ENCODE measurements at places on chromosomes 13 and 19.

DNA sequence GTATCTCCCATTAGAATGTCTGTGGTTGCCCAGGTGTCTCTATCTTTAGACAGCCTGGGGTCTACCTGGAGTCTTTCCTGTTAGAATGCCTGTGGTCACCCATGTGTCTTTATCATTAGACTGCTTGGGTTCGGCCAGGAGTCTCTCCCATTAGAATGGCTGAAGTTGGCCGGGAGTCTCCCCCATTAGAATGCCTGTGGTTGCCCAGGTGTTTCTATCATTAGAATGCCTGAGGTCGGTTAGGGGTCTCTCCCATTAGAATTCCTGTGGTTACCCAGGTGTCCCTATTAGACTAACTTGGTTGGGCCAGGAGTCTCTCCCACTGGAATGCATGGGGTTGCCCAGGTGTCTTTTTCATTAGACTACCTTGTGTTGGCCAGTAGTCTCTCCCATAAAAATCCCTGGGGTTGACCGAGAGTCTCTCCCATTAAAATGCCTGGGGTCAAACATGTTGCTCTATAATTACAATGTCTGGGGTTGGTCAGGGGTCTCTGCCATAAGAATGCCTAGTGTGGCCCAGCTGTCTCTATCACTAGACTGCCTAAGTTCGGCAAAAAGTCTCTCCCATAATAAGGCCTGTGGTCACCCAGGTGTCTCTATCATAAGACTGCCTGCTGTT is 1448.7 kb downstream of the UQCRFS1 start:
- no peak for DNase-seq

GRCh38 chr19:6971366-6971765 is 49.9 kb downstream of the MBD3L2B start:
- no peak for DNase-seq

DNA sequence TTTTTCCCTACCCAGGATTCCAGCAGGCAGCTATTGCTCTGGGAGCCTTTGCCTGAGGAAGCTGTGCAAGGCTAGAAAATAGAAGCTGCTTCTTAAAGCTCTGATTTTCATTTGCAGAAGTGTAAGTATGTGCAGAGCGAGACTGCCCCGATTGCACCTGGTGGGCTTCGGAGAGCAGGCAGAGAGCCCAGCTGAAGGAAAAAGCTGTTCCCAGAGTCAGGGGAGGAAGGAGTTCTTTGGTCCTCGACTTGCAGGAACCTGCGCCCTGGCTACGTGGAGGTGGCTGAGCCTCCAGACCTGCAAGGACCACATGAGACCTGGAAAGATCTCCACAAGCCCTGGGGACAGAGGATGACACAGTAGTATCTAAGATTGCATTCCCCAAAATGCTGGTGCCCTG is 235.0 kb upstream of the ARGLU1 start:
- DNase-seq: no peak

GRCh38 chr19:9958379-9958821 is 22.1 kb upstream of the OLFM2 start:
- no peak for DNase-seq

GRCh38 chr13:47004027-47004426 is 107.2 kb upstream of the HTR2A start:
- DNase-seq: no peak

DNA sequence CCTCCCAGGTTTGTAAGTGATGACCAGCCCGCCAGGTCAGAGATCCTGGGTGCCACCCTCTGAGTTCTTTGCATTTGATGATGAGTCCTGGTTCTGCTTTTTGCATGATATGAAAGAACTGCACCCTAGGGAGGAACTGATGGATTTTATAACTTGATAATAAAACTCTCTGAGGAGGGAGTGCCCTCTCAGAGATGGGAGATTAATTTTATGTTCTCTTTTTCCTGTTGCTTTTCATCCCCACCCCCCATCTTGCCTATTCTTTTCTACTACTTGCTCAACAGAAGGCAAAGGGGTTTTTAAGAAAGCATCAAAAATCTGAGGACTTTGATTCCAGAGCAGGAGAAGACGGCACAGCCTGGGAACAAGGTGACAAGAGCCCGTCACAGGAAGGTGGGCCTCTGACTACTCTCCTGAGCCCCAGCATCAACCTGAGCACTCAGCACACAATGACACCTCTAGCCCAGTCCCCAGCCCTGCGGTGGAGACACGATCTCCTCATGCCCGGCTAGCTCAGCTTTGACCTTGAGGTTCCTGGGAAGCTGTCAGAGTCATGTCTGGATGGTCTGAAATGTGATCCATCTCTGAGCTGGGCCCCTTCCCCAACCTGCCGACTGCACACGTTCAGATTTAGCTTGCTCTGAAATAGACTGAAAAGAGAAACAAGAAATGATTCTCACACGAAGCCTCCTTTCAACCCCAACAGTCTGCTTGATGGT is 69.1 kb downstream of the SIAH3 start:
- DNase-seq: no peak

Measured in stimulated activated CD4-positive, alpha-beta T cell treated with anti-CD3 and anti-CD28 coated beads, Interleukin-1b, Interleukin-23, amount 100 ng/mL, for 24 hours (primary cell).